ENCODE measurements at places on chromosomes 4 and X. TPM values are rescaled to one million over a fixed set of nuclear protein-coding genes. Genes with fewer than 3 reads are reported as not detected.

DNA sequence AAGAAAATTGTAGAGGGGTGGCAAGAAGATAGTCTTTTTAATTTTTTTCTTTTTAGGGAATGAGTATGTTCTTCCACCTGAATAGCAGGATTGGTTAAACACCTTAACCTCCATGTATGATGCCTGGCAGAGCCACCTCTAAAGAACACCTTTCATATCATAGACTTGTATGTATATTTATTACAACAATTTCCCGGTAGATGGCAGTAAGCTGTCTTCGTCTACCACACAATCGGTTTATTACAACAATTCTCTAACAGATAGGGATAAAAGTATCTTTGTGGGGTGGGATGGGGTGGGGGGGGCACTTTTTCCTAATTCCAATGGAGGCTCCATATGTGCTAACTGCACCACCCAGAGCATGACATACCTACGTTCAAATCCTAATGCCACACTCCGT is 255.5 kb downstream of the LDB2 start:
- DNase-seq: no peak

DNA sequence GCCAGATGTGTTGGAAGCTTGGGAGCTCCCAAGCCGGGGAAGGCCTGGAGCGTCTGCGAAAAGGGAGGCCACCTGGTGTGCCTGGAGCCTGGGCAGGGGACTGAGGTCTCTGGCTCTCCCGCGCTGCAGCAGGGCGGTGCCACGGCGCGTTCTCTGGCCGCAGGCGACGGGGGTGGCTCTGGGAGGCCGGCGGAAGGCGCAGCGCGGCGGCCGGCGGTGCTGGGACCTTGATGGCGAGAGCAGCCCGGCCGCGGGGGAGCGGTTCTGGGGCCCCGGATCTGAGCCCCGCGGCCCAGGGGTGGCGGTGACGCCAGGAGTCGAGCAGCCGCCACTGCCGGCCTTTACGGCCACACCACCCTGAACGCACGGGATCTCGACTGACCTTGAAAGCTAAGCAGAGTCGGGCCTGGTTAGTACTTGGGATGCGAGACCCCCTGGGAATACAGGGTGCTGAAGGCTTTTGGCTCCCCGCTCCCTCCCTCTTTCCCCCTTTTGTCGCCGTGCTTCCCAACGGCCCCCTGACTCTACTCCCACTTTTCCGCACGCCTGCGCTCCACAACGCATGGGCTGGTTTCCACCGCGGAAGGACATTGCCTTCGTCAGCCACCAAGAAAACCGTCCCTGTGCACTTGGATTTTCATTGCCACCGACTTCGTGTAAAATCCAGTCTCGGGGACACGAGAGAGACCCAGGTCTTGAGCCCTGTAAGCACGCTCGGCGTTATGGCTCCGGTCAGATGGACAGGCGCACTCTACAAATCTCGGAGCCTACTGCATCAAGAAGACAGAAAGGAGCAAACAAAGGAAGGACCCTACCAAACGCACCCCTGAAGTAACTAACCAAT is 9.5 kb downstream of the FRG2 start:
- DNase-seq: no peak

GRCh38 chr4:105191621-105192210 is 45.0 kb downstream of the TET2 start:
- no peak for DNase-seq

- no peak for DNase-seq
Observed at GRCh38 chrX:39788521-39788920, 309.2 kb downstream of the BCOR start.

DNA sequence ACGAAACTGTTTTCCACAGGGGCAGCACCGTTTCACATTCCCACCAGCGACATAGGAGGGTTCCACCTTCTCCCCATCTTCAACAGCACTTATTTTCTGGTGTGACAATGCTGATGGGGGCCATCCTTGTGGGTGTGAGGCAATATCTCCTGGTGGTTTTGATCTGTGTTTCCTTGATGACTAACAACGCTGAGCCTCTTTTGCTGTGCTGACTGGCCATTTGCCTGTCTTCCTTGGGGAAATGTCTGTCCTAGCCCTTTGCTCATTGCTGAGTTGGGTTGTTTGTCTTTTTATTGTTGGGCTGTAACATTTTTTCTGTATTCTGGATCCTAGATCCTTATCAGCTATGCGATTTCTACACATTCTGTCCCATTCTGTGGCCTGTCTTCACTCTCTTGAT is 33.7 kb downstream of the ATP2B3 start:
- no peak for DNase-seq

- DNase-seq: no peak
Observed at GRCh38 chrX:22300130-22300529, 27.4 kb downstream of the CBLL2 start.

GRCh38 chr4:20641976-20642375 is 58.3 kb upstream of the PACRGL start:
- no peak for DNase-seq

DNA sequence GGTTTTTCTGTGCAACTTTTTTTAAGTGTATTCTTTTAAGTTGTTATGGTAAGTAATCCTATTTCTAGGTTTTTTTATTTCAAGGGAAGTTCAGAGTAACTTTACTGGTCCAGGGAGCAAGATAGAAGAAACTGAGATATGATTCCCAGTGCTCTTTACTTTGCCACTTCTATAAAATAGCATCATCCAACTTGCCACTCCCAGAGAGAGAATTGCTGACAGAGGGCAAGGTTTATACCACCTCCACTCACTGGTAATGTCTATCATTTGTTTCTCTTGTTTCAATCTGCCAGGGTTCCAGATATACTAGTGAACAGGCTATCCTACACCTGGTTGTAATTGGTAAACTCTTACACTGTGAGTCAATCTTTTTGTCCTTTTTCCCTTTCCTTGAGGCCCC is 3.5 kb upstream of the CLCN3 start:
- no peak for DNase-seq

- no peak for DNase-seq
Observed at GRCh38 chr4:80206521-80207171, 9.3 kb downstream of the PRDM8 start.

DNA sequence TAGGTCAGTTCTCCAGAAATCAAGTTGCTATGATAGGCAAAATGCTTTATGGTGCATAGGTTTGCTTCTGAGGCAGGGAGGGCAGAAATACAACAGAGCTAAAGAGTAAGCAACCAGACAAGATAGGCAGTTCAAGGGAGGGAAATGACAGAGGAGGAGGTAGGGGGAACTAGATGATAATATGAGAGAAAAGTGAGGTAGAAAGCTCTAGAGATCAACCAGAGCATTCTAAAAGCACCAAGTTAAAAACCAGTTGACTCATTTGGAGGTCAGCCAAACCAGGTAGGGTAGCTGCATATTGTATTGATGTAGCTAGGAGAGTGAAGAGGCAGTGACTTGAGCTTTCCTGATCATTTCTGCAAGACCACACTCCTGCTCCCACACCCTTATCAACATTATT is 49.0 kb upstream of the SLC16A2 start:
- DNase-seq: no peak

GRCh38 chrX:45619290-45619689 is 418.6 kb upstream of the DIPK2B start:
- no peak for DNase-seq

DNA sequence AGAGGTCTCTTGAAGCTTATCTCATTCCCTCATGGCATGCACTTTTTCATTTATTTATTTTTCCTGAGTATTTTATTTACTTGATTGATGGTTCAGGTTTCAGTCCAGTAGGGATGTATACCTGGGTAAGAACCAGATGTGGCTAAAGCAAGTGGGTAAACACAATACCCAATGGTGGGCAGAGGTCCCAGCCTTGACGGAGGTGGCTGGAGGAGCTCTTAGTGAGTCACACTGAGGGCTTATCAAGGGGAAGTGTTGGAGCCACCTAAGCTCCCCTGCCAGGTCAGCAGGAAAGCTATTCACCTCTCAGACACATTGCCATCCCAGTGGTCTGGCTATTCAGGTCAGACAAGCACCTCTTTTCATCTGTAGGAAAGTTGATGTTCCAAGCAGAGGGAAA is 236.2 kb upstream of the MAGEB16 start:
- no peak for DNase-seq

DNA sequence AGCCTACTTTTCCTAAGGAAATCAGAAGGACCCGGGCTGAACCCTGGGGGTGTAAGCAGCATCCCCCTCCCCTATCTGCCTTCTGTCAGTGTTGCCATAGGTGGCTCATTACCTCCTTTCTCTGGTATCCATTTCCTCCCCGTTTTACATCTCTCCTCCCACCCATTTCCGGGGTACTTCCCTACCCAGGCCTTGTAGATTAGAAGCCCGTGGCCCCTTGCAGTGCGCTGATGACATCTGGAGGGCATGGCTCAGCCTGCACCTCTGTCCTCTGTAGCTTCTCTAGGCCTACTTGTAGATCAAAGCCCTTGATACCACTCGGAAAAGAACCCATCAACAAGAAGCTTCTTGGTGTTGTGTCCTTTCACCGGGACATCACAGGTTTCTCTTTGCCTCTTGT is 71.8 kb downstream of the NBDY start:
- no peak for DNase-seq

DNA sequence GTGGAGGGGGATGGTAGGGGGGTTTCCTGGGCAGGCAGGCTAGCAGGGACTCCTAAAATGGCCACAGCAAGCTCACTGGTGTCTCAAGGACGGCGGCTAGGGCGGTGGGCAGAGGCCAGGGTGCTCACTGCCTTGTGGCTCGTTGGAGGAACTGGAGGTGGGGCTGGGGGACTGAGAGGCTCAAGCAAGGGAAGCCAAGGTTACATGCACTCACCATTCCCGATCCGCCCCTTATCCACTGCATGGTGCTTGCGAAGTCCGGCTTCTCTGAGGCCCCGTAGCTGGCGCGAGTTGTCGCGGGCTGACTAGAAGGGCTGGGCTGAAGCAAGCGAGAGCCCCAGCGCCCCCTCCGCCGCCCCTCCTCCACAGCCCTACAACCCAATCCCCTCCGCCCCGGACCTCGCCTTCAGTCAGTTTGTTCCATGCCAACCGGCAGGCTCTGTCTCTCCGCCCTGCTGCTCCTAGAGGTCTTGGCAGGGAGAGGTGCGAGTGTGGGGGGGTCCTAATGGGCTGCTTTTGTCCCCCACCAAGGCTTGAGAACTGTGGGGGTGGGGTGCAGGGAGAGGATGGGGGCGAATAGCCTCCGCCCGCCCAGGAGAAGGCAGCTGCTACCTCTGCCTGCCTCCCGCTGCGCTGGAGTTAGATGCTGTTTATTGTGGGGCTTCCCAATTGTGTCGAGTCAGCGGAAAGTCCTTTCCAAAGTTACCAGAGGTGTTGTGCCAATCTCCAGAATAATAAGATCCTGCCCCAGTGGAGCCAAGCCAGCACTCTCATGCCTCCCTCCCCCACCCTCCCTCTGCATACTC is at the start of gene ARHGEF9:
TSS of gene ARHGEF9 (minus strand) at position 313 of the 806 bp plus-strand sequence. CDS start at position 244, 69 bp downstream.
- no peak for DNase-seq

DNA sequence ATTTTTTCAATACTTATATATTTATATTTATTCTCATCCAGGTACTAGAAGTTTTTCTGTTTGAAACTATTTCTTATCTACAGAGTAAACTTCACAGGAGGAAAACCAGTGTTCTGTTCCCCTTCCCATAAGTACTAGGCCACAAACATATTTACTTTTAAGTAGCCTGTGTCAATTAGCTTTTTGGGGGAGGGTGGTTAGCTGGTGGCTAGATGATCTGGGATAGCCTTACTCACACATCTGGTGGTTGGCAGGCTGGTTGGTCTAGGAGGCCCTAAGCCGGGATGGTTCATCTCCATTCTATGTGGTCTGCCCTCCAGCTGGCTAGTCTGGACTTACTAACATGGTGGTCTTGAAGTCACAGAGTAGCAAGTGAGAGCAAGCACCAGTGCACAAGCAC is 6.2 kb downstream of the JADE3 start:
- no peak for DNase-seq

DNA sequence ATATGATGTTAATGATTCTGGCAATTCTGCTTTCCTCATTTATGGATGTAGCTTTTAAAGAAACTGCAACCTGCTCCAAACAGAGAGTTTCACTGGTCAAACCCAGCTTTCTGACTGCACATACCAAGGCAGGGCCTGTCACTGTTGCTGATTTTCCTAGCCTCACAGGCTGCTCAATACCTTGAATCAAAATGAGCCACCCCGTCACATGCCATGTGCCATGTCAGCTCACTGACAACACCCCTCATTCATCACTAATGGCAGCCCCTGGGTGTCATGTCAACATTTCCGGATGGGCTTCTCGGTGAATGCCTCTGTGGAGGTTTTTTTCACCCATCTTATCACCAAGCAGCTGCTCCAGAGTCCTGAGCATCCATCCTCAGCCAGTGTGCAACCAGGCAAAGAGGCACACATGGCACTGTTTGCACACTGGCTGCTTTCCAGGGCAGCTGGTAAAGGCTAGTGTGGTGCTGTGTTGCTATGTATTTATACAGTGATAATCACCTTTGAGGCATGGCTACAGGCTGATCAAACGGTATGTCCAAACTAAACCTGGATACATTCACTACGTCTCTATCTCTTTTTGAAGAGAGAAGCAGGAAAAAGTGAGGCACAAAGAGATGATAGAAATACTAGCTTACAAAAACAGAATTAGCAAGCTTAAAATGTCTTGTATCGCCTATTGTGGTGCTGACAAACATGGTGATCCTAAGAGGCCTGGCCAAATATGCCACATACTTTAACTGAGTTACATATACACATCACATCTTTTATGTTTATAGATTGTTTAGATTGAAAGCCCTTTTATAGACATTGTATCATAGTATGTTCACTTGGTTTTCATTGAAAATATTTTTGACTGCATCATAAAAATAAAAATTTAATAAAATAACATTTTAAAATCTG is 94.6 kb upstream of the INPP4B start:
- DNase-seq: no peak

- DNase-seq: no peak
Observed at GRCh38 chr4:19324184-19324583, 927.5 kb upstream of the SLIT2 start.

DNA sequence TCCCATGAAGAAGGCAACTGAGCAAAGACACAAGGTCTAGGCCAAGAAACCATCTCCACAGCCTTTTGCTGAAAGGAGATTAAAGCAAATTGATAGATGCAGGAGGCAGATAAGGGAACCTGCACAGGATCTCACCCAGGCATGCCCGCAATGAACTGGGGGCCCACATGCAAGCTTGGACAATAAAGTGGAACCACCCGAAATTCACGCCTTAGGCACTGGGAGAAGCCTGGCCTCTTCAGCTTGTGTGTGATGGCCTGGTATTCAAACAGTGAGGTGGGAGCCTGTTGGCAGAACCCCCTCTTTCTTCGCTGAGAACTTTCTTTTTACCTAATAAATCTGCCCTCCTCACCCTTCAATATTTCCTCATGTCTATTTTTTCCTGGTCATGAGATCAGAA is 213.2 kb downstream of the NR3C2 start:
- DNase-seq: no peak

GRCh38 chrX:36501169-36501702 is 506.9 kb upstream of the FAM47C start:
- no peak for DNase-seq

USP26 gene
- not detected for total RNA-seq

HTR2C gene
- total RNA-seq: not detected

PCDH18 gene
- total RNA-seq: 22.6 TPM

LAMP2 gene
- 81.3 TPM for total RNA-seq

ARX gene
- not detected for total RNA-seq

OTUD4 gene
- 46.7 TPM for total RNA-seq

EFHC2 gene
- total RNA-seq: 0.28 TPM

F8A3 gene
- 13.5 TPM for total RNA-seq

All from thoracic aorta (tissue), 2 donors.